BE2C (cell line): ENCODE measurements at places on chromosomes 13 and 19.
A peak's percentile ranks its signal among the peaks of the same experiment; 100 is the strongest.

DNA sequence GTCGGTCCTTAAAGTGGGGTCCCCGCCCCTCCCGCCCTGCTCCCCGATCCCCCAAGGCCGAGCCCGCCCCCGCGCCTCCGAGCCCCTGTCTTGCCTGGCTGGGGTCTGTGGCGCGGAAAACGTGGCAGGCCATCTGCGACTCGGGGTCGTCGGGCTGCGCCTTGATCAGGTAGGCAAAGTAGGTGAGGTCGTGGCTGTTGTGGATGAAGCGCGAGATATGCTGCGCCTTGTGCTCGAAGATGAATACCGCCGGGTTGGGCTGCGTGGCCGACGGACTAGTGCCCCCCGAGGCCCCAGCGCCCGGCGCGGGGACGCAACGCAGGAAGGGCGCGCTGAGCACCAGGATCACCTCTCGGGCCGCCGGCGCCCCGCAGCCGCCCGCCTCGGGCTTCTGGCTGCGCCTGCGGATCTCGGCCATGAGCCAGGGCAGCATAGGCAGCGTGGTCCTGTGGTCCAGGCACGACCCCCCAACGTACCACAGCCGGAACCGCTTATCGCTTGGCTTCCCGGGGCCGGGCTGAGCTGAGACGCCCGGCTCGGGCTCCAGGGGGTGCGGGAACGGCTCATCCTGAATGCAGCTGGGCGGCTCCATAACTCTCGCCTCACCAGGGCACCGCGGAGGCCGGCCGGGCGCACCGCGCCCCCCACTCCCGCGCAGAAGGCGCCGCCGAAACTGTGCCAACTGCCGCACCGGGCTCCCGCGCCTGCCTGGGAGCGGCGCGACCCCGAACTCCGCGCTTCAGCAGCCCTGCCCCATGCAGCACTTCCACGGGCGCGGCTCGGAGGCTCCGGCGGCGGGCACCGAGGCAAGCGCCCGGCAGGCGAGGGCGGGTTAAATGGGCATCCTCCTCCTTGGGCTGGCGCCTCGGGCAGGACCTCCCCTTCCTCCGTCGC, 546 bp downstream of the TBC1D4 start:
- peak; percentile 66 for DNase-seq

GRCh38 chr13:20473139-20473538, 52.5 kb downstream of the CRYL1 start:
- no peak for DNase-seq

- DNase-seq = no peak
Measured at GRCh38 chr19:24032651-24033050, 54.3 kb upstream of the ZNF254 start.

GRCh38 chr13:94849254-94849653, 136.9 kb upstream of the SOX21 start:
- no peak for DNase-seq

- no peak for DNase-seq
Measured at GRCh38 chr13:77460195-77460594, 75.3 kb upstream of the SCEL start.

DNA sequence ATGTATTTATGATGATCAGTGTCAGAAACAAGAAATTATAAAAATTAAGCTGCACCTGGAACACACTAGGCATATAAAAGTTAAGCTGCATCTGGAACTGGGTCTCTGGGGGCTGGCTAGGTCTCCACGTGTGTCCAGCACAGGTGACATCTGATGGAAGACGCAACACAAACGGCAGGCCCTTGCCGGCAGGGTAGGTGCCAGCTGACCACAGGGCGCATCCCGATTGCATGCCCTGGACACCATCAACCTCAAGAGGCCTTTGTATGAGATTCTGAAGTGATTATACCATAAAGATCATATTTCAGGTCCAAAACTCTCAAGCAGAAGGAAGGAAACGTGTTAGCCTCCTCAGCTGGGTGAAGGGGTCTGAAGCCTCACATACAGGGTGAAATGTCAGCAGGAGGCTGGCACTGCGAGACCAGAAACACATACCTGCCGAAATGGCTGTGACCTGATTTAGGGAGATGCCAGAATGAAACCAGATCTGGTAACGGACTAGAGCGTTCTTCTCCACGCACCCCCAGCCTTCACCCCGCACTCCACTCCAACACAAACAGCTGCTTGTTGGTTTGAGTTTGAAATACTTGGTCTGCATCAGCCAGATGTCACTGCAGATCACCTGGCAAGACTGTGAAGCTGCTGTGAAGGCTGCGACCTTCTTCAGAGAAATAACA, 37.3 kb downstream of the COL4A1 start:
- no peak for DNase-seq

DNA sequence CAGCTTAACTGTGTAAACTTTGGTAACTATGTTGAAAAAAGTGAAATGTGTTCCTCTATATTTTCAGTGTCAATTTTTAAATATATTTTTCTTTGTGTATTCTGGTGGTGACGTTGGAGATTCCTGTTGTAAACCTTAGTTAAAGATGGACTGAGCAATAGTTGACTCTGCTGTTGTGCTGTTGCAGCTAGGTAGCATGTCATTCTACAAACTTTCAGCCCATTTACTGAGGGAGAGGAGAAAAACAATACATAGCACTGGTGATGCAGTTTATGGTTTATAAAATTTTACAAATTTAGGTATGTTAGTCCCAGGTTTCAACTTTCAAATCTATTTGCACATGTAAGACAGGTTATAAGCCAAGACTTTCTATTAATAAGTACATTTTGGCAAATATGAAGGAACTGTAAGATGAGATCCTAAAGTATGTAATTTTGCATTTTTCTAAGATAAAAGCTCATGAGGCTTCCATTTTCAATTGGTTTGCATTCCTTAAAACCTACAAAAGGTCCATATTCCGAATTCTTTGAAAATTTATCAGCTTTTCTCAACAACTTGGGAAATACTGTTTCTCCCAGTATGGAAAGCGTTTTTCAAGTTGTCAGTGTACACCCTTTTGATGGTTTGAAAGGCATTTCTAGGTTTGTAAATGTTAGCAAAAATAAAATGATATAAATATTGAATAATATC, 1.5 kb downstream of the NDFIP2 start:
- no peak for DNase-seq

DNA sequence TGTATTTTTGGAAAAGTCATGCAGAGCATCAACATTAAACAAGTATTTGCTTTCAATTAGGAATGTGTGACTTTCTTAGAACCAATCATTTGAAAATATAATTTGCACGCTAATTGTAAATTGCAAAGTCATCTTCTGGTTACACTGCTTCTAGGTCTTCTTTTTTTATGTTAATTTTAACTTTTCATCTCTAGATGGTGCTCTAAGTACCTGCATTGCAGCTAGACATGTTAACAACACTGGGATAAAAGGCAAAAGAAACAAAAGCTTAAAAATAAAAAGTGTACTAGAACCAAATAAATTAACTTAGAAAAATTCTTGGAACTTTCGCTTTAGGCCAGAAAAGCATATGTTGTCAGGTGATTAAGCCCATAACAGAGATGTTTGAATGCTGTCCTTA, 2758.2 kb downstream of the PCDH9 start:
- no peak for DNase-seq

- peak; percentile 79 for DNase-seq
Measured at GRCh38 chr19:49677231-49677900, at the start of gene PRMT1. Gene PRMT1, plus strand, starts transcription at chr19:49677271. Its CDS starts 10 bp downstream, at chr19:49677281.

- DNase-seq = peak; percentile 62
Measured at GRCh38 chr19:10228920-10229319, 2.2 kb downstream of the S1PR2 start.

- DNase-seq = no peak
Measured at GRCh38 chr19:3605770-3606169, 905 bp downstream of the TBXA2R start.

- DNase-seq = no peak
Measured at GRCh38 chr13:98483601-98484288, 93.2 kb downstream of the STK24 start.

DNA sequence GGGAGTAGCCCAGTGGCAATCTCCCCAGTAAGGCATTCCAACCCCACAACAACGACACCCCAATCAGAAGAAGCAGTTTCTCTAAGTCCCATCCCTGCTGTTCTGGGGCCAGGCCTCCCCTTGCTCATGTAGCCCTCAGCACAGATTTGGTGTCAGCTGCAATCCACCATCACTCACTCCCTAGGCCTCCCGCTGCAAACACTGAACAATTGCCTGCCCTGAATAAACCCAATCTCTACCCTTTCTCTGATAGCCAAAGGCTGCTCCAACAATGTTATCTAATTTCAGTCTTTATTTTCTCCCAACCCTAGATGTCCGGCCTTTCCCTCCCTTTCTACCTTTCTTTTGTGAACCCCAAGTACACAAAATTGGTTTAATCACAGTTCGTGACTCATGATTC, 5.6 kb upstream of the SOX21 start:
- DNase-seq = no peak

DNA sequence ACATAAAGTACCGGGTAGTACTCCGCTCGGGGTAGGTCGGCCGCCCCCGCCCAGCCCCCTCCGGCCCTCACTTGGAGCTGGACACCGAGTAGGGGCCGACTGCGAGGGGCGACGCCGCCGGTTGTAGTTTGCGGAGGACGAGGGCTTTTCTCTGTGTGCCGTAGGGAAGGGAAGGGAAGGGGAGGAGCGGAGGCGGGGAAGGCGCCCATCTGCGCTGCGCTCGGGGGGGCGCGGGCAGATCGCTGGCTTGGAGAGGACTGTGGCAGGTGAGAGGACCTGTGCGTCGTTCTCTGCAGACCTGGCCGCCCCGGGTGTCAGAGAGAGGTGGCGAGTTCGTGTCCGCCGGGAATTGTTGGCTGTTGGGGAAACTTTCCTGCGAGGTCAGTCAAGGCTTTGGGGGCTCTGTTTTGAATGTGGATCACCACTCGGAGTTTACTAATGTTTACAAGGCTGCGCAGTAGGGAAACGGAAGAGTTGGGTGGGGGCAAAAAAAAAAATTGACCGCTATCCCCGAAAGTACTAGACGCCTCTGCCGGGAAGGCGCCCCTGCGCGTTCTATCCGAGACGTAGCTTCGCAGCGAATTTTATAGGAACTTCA, 1.4 kb downstream of the ING1 start:
- peak; percentile 58 for DNase-seq

DNA sequence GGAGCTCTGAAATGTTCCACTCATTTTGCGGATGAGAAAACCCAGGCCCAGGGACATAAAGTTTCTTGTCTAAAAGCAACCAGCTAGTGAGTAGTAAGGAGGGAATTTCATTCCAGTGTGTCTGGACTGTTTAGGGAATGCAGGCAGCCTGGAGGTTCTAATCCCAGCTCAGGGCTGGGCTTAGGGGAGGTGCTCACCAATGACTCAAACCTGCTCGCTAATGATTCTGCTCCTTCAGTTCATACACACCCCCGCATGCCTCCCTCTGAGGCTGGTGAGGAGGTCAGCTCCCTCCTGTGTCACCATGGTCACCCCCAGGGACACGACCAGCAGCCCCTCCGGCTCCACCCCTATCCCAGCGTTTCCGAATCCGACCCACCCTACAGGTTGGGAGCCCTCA, 34.6 kb downstream of the CYP4F2 start:
- DNase-seq = no peak

DNA sequence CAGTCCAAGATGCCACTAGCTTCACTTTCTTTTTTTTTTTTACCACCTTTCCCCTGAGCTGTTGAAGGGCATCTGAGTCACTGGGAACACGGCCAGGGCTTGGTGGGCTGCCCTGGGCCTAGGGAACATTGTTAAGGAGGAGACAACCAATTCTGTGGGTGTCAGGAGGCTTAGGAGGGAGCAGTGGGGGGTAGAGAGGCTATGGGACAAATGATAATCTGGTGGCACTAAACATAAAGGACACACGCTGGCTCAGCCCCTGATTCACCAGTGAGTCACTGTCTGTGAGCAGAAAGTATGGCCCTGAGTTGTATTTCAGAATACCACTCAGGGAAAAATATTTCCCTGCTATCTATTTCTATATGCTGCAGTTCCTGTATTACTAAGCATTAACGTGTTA, 207.8 kb downstream of the DCLK1 start:
- DNase-seq = no peak

DNA sequence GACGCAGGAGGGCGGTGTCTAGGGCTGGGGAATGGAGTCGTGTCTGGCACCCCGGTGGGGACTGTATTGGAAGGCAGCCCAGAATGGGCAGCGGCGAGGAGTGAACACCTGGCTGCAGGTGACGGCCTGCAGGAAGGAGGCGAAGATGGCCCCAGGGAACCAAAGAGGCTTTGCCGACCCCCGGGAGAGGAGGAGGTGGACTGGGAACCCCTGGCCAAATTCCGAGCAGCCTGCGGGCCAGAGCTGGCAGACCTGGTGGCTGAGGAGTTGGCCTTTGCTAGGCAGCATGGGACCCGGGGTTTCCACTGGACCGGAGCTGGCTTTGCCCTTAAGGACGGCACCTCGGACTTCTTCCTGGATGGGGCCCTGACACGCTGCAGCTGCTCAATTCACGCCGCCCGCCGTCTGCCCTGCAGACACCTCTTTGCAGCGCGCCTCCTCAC, 25.9 kb downstream of the ZSWIM9 start:
- no peak for DNase-seq

- DNase-seq = no peak
Measured at GRCh38 chr13:43446126-43446525, 340.6 kb downstream of the ENOX1 start.

DNA sequence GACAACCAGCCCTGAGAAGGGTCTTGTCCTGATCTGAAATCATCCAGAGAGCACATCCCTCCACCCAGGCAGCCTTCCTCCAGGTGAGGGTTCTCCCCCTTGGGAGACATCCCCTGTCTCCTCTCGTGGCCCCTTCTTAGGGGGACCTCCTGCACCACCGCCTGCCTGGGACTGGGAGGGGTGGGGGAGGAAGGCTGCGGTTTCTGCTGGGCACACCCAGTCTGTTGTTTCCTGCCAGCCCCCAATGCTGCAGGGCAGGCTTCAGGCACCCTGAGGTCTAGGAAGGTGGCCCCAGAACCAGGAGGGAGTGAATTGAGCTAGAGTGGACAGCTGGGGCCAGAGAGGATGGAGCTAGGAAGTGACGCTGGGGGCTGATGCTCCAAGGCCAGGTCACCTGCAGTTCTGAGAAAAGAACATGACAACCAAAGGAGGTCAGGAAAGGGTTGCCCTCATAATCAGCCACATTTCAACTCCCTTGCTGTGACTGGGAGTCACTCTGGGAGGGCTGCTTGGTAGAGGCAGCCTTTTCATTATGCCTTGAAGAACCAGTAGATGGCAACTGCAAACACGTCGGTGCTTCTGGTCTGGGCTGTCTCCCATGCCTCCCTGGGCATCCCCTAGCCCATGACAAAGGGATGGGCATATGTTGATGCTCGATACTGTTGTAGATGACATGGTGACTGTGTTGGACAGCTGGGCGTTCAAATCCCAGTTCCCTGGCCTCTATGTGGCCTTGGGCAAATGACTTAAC, 1.4 kb downstream of the ARHGEF18 start:
- no peak for DNase-seq

GRCh38 chr13:75226733-75227435, 255.1 kb downstream of the TBC1D4 start:
- DNase-seq = no peak

GRCh38 chr19:33724021-33724720, 72.5 kb upstream of the KCTD15 start:
- peak; percentile 85 for DNase-seq

GRCh38 chr13:107461751-107462150, 753.6 kb downstream of the LIG4 start:
- no peak for DNase-seq

- DNase-seq = no peak
Measured at GRCh38 chr13:112333756-112334543, 42.2 kb upstream of the SPACA7 start.

- no peak for DNase-seq
Measured at GRCh38 chr13:112325920-112326645, 50.1 kb upstream of the SPACA7 start.

GRCh38 chr13:71618159-71618558, 248.8 kb downstream of the DACH1 start:
- DNase-seq = no peak
